ENCODE measurements at places on chromosomes 12 and 14.

DNA sequence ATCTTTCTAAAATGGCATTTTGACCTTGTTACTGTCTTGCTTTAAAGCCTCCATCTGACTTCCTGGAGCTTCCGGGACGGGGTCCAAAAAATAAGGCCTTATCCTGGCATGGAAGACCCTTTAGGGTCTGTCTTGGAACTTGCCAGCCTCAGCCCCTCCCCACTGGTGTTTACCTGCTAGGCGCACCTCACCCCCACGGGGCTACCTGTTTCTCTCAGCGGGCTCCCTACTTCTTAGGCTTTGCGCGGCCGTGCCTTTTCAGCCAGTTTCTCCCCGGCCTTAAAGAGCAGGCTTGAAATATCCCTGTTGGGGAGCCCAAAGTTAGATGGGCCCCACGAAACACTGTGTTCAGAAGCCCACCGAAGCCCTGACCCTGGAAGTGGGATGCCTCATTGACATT is 5.1 kb downstream of the RTL1 start:
- DNase-seq, result no peak

DNA sequence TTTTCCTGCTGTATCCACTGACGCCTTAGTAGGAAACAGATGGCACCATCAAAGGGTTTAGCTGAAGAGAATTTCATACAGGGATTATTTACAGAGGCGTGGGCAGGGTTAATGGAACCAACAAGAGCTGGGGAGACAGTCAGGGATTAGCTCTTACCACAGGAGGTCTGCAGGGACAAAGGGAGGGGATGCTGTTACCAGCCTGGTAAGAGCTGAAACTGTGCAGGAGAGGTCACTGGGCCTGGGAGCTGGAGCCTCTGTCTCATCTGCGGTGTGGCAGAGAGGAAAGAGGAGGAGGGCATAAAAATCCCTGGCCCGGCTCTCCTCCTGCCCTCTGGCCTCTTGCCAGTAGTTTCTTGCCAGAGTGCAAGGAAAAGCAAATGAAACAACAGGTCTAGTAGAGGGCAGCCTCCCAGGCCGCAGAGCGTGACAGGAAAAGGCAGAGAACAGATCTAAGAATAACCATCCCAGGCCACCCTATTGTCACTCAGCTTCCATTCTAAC is 18.9 kb upstream of the POC1B start:
- no peak for DNase-seq

DNA sequence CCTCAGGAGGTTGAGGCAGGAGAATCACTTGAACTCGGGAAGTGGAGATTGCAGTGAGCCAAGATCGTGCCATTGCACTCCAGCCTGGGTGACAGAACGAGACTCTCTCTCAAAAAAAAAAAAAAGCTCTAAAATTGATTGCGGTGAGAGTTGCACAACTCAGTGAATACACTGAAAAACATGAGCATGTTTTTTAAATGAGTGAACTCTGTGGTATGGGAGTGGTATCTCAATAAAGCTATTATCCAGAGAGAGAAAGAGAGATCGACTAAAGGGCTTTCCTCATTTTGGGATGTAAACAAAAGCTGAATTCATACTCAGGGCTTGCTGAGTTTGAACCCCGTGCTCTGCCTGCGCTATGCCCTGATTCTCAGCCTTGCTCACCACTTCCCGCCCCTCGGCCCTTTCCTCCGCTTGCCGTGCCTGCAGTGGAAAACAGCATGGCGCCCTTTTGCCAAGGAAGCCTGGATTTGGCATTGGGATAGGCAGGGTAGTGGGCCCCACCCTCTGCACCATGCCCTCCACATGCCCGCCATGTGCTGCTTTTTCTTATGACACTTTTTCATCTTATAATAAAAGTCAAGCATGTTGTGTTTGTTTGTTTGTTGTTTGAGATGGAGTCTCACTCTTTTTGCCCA is 102.5 kb downstream of the LGMN start:
- no peak for DNase-seq

DNA sequence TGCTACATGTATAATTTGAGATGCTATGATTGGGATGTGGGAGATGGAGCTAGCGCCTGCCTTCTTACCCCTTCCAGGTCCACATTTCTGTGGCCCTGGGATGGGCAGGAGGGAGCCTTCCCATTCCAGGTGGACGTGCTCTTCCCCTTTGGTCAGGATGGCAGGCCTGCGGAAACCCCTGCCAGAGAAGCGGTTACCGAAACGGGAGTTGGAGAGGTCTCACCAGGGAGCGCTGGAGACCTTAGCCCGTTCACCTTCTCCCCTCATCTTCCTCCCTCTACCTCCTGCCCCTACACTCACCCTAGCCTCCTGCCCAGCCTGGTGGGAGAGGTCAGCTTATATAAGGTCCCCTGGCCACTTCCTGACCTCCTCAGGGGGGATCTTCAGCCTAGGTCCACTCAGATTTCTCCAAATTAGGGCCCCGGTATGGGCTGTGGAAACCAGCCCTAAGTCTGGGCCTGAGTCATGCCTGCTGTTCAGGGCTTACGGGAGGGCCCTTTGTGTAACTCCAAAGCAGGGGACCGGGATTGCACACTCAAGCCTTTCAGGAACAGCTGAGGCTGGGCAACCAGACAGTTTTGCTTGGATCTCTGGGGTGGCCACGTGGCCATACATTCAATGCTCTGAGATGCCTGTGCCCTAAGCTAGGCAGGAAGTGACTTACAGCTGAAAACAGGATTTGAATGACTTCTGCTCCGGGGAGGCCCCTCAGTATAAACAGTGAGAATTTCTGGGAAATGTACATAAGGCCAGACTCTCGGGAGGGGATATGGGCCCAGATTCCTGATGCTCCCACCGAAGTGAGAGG is 10.2 kb upstream of the MEG3 start:
- DNase-seq, result no peak

- DNase-seq, result peak; percentile 30
These were observed 330.9 kb downstream of the TMEM121 start for GRCh38 chr14:105857220-105857825.

- DNase-seq, result no peak
These were observed 258.1 kb downstream of the DPY19L2 start for GRCh38 chr12:63410197-63410596.

DNA sequence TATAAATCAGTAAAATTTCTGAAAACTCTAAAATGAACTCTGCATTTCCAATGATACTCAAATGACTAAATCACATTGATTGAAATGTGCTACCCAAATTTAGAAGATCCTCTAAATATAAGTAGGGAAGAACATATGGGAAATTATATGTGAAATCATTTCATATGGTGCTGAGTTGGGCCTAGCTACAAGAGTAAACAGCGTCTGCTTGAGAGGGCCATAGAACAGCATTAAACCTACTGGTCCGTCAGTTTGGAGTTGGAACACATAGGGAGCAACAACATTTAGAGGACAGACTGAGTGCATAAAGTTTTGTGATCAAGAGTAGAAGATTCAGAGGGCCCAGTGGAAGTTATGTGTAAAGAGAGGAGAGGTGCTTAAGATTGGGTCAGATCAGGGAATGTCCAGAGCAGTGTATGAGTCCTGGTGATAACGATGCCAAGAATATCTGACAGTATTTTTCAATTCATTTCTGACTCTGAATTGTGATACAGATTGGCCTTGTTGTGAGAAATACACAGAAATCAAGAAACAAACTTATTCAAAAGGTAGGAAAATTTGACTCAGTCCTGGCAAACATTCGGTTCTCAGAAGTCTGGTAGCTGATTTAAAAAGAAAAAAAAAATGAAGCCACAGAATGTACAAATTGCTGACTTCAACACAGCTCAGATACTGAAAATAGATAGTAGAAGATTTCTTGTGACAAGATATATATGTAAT is 362.2 kb downstream of the CCDC91 start:
- DNase-seq, result no peak

DNA sequence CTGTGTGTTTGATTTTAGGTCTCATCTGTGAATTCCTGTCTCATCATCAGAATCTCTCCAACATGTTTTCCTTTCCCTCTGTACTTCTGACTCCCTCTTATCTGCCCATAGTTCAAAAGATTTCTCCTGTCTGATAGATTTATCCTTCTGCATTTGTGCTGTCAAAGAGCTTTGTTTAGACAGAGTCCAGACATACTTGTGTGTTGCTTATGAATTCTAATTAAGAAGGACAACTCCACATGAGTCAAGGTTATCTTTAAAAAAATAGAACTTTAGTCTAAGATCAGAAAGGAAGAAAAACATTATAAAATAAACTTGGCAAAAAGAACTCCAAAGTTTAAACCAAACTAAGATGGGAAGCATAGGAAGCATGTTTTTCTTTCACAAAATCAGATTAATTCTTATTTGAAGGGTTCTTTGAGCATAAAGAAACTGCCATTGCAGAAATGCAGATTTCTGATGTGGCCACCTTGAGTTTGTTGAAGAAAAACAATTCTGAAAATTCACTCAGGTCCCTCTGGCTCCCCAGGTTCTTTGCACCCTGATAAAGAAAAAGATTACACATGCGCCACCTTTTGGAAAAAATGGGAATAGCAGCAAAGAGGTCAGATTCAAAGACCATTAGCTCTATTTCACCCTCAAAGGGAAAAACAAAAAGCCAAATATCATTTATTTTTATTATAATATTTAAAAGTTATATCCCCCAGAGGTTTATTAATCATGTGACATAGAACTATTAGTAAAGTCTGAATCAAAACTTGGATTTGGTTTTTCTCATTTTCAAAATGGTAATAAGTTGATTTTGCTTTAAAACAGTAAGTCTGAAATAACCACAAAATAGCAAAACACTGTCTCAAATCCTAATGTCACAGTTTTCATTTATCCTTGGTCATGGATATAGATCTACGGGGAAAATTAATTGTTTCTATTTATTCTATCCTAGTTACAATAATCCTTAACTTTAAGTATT is 143.7 kb upstream of the DCN start:
- DNase-seq, result peak; percentile 57

DNA sequence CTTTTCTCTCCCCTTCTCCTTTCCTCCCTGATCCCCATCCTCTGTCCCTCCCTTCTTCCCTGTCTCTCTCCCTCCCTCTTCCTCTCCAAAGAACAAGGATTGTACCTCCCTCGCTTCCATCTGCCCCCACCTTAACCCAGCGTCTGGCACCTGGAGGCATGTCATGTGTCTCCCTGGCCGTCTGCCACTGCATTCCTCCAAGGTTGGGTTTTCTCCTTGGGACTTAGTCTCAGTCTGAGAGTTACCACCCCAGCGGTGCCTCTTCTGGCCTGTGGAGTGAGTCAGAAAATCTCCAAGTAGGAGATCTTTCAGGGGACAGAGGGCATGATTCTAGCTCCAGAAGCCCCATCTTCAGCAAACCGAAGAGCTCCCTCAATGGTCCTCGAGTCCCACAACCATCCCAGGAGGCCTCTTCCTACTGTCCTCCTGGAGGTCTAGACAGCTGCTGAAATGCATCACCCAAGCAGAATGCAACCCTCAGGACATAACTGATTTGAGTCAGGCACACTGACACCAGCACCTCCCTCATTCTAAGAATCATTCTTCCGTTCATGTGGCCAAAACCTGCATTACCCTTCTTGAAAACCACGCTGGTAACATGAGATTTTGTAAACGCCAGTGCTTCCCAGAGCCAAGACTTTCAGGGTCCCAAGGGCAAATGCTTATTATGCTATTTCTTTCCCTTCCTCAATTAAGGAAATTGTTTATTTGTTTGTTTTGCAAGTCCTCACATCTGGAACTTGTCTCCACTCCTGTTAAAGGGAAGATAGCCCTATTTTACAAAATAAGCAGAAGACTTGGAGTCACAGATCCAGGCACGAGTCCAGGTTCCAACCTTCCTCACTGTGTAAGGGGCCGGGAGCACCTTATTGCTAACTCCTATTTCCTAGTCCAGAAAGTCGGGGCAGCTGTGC is 463.2 kb downstream of the BCL11B start:
- no peak for DNase-seq

GRCh38 chr14:56170877-56171422 is 52.7 kb downstream of the PELI2 start:
- DNase-seq, result no peak

GRCh38 chr12:92051441-92051840 is 94.2 kb downstream of the BTG1 start:
- peak; percentile 60 for DNase-seq

- no peak for DNase-seq
These were observed 70.5 kb downstream of the TMX1 start for GRCh38 chr14:51310505-51310944.

DNA sequence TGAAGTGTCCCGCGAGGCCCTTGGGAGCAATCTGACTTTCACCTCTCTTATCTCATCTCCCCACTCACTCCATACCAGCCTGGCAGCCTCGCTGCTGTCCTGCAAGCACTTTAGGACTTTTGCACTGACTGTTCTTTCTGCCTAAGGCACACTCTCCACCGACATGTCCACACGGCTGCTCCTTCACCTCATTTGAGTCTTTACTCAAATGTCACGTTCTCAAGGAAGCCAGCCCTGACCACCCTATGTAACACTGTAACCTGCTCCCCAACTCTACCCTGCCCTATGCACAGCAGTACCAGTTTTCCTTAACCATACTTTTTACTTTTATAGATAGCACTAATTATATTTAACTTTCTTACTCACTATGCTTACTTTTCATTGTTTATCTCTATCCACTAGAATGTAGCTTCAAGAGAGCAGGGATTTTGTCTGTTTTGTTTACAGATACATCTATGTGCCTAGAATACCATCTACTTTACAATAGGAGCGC is 32.0 kb downstream of the PRKD1 start:
- DNase-seq, result no peak

DNA sequence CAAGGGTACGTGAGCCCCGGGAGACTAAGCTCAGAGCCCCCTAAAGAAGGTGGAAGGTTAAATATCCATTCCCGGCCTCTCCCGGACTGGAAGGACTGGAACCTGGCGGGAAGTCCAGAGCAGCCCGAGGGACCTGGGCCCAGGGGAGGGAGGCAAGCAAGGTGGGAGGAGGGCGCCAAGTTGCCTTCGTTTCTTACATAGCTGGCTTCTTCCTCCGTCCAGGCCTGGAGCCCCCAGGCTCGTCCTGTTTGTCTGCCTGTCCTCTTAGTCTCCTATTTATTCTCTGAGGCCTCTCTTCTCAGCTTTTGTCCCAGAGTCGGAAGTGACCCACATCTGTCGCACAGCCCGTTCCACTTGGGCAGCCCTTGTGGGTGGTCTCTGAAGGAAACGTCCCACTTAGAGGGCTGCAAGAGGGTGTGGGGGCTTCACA is 745 bp downstream of the PCK2 start:
- DNase-seq, result no peak

DNA sequence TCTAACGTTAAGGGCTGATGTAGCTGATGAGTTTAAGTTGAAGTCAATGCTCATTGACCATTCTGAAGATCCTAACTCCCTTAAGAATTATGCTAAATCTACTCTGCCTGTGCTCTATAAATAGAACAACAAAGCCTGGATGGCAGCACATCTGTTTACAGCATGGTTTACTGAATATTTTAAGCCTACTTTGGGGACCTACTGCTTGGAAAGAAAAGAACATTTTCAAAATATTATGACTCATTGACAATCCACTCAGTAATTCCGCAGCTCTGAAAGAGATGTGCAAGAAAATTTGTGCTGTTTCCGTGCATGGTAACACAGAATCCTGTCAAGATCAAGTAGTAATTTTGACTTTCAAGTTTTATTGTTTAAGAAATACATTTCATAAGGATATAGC is 35.0 kb upstream of the NAV3 start:
- no peak for DNase-seq
